BJ (cell line): ENCODE measurements at places on chromosomes 3 and 15. TPM values are rescaled to one million over a fixed set of nuclear protein-coding genes. Genes with fewer than 3 reads are reported as not detected.

DNA sequence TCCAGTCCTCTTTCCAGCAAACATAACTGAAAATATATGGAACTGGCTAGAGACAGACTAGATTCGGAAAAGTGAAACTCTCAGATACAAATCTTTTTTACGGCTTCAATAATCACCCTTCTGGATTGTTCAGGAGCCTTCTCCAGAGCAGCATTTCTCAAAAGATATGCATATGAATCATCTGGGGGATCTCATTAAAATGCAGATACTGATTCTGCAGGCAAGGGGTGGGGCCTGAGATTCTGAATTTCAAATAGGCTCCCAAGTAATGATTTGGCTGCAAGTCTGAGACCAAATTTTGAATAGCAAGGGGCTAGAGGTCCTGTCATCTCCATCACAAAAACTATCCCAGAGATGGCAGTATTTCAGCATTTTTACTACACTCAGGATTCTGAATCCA lies 165.4 kb downstream of the CTNNB1 start:
- no peak for DNase-seq

The SPINT1 gene
- 0.22 and 1.1 TPM in 2 replicates for polyA plus RNA-seq

- DNase-seq = no peak
Observed at GRCh38 chr15:33517944-33518343, 207.2 kb downstream of the RYR3 start.

GRCh38 chr3:13193320-13194284 lies 120.4 kb upstream of the IQSEC1 start:
- DNase-seq = no peak

DNA sequence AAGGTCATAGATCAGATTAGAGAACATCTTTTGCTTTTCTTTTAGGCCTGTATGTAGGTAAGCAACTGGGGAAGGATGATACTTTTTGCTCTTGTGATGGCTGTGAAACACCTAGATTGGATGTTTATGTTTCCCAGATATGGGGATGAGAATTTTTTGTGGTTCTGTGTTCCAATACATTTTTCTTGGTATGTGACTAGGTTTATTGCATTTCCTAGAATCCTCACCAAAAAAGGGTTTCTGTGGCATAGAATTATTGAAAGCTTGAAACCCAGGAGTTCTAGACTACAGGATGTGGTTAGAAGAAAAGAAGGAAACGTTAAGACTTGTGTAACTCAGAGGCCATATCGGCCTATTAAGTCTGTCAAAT lies 25.8 kb downstream of the OXNAD1 start:
- no peak for DNase-seq

GRCh38 chr15:72065801-72066200 lies 52.1 kb downstream of the MYO9A start:
- no peak for DNase-seq

GRCh38 chr3:13301286-13301987 lies 118.7 kb downstream of the NUP210 start:
- DNase-seq = no peak

The CLASP2 gene
- 20.5 and 35.8 TPM in 2 replicates for polyA plus RNA-seq

DNA sequence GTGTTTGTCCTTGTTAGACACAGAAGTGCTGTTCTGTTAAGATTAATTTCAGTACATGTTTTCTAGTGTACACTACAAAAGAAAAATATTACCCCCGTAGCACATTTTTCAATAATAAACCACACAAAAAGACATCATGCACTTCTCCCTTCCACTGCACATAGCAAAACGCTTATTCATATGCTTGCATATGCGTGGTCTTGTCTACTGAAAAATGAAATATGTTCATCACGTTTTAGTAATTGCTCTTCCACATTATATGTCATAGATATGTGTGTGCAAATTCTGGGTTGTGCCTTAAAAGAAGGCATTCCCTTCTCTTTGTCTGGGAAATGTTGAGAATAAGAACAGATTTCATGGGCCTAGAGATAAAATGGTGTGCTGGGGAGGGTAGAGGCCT lies 353.9 kb downstream of the NSUN3 start:
- DNase-seq = no peak

- DNase-seq = no peak
Observed at GRCh38 chr15:75753145-75753544, 40.5 kb upstream of the CSPG4 start.

DNA sequence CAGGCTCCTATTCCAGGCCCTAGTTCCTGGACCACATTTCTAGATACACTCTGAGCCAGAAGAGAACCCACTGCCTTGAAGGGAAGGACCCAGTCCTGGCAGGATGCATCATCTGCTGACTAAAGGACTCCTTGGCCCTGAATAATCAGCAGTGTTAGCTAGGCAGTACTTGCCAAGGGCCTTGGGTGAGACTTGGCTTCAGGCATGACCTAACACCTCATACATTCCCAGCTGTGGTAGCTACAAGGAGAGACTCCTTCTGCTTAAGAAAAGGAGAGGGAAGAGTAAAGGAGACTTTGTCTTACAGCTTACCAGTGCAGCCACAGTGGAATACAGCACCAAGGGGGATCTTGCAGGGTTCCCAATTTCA lies 26.4 kb downstream of the PEAK1 start:
- DNase-seq = no peak

The GOLGA8T gene
- polyA plus RNA-seq = 0.10 TPM in 1 of 2 replicates, not detected in the other

DNA sequence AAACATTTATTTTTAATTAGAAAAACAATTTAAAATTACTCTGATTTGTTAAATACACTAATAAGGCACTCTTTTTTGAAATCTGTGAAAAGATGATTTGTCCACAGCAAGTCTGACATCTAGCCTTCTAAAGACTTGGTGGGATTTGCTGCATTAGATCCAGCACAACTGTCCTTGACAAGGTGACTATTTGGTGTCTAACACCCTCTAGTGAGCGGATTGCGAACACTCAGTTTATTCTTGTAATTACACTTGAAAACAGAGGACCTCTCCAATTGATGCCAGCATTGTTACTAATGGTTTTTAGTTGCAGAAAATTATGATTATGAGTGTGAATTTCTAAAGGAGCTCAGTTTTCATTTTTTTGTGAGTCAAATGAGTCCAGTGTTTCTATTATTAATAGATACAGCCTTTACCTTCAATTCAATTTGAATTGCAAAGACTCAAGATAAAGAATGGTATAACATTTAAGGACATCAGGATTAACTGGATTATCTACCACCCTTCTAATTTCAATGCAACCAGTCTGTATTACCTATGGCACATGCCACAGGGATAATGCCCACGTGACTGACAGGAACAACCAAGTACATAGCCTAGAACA lies 29.7 kb upstream of the STRIT1 start:
- peak; percentile 46 for DNase-seq

The KLHDC8B gene
- polyA plus RNA-seq = 33.8 and 47.8 TPM in 2 replicates

DNA sequence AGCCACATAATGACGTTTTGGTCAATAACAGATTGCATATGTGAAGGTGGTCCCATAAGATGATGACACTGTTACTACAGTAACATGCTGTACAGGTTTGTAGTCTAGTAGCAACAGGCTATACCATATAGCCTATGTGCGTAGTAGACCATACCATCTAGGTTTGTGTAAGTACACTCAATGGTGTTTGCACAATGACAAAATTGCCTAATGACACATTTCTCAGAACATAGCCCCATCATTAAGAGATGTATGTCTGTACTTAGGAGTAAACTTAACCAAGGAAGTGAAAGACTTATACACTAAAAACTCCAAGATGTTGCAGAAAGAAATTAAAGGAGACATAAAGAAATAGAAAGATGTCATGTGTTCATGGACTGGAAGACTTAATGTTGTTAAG lies 66.2 kb downstream of the RPLP1 start:
- no peak for DNase-seq

The GPR27 gene
- 0.02 TPM in 1 of 2 replicates, not detected in the other for polyA plus RNA-seq

DNA sequence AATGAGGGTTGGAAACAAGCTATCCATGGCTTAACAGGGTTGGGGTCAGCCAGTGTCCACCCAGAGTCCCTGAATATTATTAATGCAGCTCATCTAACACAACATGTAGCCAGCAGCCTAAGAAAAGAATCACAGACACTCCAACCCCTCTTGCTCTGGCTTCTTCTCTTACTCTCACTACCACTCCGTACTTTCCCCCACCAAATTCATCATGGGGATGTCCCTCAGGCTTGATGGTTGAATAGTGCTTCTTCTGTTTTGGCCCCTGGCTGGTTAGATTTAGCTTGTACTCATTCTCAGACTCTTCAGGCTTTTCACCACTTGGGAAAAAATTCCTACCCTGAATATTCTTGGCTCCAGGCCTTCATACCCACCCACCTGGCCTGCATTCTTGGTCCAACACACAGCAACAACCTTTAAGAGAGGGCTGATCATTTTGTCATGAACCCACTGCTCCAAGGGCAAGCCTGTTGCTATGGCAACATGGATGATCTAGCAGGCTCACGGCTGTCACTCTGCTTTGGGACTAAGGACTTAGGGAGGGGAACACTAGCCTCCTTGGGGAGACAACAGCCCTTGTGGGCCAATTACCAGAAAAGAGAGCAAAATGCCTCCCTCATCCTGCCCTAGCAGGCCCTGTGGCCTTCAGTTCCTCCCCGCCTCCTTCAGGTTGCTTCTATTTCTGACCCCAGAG lies 9.4 kb upstream of the MED12L start:
- DNase-seq = no peak

- no peak for DNase-seq
Observed at GRCh38 chr15:55768670-55769185, 25.8 kb upstream of the PRTG start.

The CFAP91 gene
- polyA plus RNA-seq = 0.16 TPM in 1 of 2 replicates, not detected in the other

The RAB5A gene
- polyA plus RNA-seq = 29.8 and 36.0 TPM in 2 replicates

DNA sequence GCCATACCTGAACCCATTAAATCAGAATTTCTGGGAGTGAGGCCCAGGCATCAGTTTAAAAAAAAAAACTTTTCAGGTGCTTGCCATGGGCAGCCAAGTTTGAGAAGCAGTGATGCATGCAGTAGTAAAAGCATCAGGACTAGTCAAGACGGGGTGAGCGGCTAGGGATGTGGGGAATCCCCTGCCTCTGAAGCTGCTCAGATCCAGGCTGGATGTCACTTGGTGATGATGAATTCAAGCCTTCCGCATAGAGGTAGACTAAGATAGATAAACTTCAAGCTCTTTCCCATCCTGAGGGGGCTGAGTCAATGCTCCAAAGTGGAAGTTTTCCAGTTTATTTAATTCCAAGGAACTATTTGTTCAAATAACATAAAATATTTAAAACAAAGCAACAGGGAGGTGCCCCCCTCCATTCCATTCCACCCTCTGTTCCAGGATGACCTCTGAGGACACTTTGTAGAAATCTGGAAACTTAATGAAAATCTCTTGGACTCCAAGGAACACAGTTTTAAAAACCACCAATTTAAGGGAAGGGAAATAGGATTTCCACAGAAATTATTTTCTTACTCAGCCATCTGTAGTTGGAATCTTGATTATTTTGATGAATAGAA lies 100.4 kb upstream of the NR2E3 start:
- DNase-seq = no peak

DNA sequence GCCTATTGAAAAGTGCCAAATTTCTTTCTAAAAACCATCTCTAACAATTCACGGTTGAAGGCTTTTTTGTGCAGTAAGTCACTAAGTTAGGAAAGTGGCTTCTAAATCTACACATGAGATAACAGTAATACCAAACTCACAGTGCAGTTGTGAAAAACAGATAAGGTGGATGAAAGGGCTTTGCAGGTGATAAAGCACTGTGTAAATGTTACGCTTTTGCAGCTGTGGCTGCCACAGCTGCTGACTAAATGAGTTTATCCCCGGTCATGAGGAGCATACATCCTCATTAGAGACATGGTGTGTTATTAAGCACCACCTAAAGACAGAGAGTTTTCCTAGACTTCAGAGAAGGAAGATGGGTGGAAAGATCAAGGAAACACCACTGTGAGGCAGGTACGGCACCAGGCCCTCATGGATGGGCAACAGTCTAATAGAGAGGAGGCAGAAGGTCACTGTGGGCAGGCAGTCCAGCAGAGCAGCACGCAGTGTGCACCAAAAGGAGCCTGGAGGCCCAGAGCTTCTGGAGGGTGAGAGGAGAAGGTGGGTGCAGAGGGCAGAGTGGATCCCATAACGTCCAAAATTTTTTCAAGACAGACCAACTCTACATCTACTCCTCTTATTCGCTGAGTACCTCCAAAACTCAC lies 68.5 kb downstream of the FMN1 start:
- no peak for DNase-seq

DNA sequence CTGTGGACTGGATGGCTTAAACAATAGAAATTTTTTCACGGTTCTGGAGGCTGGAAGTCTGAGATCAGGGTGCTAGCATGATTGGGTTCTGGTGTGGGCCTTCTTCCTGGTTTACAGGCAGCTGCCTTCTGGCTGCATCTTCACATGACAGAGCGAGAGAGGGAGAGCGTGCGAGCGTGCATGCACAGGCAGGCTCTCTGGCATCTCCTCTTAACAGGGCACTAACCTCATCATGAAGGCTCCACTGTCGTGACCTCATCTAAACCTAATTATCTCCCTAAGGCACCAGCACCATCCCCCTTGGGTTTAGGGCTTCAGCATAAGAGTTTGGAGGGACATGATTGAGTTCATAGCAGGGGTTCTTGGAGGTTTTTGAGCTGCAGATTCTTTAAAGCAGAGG lies 292.0 kb upstream of the C2CD4B start:
- no peak for DNase-seq

The TF gene
- 0.15 and 0.36 TPM in 2 replicates for polyA plus RNA-seq

DNA sequence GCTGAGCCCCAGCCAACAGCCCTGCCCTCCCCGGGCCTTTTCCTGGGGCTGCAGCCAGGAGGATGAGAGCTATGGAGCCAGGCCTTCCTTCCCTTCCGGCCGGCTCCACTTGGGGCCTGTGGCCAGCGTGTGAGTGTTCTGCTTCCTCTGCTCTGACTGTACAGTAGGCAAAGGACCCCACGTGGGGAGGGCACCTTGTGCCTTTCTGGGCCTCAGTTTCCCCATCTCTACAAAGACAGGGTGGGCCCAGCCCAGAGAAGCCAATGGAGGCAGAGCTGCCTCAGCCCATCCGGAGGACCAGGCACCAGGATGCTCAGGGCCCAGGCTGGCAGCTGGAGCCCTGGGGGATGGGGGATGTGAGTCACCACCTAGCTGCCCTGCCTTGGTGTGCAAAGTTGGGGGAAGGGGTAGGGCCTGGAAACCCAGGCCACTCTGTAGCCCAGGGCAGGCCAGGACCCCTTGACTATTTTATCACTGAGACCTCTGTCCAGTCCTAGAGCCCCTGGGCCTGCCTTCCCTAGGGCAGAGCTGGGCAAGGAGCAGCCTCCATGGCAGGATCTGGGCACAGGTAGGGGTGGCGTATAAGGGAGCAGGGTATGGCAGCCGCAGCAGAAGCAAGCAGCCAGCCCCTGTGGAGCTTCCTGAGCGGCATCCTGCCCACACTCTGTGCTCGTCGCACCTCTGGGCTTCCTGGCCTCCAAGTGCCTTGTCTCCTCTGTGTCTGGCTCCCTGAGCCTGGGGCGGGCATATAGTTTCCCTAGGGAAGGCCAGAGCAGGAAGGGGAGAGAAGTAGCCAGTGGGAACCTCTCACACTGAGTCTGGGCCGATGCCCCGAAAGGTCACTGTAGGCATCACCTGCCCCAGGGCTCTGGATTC lies 1.8 kb downstream of the PSTPIP1 start:
- DNase-seq = no peak

DNA sequence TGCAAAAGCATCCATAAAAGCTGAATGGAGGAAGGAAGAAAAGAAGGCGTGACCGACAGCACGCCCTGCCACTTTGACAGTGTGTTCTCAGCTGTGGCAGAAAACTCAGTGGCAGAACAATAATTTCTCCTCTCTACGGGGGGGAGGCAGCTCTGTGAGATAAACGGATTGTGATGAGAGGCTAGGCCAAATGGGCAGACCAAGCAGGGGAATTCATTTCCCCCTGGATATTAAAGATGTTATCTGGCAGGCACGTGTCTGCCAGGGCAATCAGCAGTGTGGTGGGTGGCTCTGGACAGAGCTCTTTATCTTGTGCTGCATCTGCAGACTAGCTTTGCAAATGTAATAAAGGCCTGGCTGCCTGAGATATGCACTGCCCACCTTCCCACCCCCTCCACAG lies 1.9 kb upstream of the RMDN3 start:
- DNase-seq = no peak
